ENCODE measurements at places on chromosomes 12 and 14. TPM values are rescaled to one million over a fixed set of nuclear protein-coding genes. Genes with fewer than 3 reads are reported as not detected.

ZDHHC22 gene
- 11.6 TPM for total RNA-seq

NPAS3 gene
- total RNA-seq = 4.3 TPM

DLK1 gene
- 1.5 TPM for total RNA-seq

REP15 gene
- 0.35 TPM for total RNA-seq

RAPGEF3 gene
- 11.8 TPM for total RNA-seq

SLC39A5 gene
- 0.48 TPM for total RNA-seq

DENND5B gene
- 14.2 TPM for total RNA-seq

FIGNL2 gene
- total RNA-seq = 5.8 TPM

ARHGEF25 gene
- total RNA-seq = 8.7 TPM

- DNase-seq = no peak
These were observed 387.9 kb downstream of the TMEM117 start for GRCh38 chr12:44223736-44224135.

- peak; percentile 70 for DNase-seq
These were observed at the start of gene MMP19 for GRCh38 chr12:55842681-55843429. Gene MMP19 (minus strand): TSS chr12:55842936. CDS start chr12:55842830, 106 bp downstream.

GRCh38 chr14:93032421-93032936 lies 83.2 kb downstream of the ITPK1 start:
- no peak for DNase-seq

- DNase-seq = no peak
These were observed 247.6 kb downstream of the EMP1 start for GRCh38 chr12:13444076-13444475.

GRCh38 chr14:75539561-75540478 lies 17.6 kb downstream of the BATF start:
- peak; percentile 83 for DNase-seq
